ENCODE measurements at places on chromosomes 2 and 18.

- no peak for DNase-seq
These were observed 211.6 kb upstream of the TNP1 start for GRCh38 chr2:217071416-217071815.

- no peak for DNase-seq
These were observed 4.1 kb upstream of the PRKCE start for GRCh38 chr2:45647356-45647755.

- DNase-seq: no peak
These were observed 300.9 kb downstream of the NBAS start for GRCh38 chr2:15260196-15260595.

DNA sequence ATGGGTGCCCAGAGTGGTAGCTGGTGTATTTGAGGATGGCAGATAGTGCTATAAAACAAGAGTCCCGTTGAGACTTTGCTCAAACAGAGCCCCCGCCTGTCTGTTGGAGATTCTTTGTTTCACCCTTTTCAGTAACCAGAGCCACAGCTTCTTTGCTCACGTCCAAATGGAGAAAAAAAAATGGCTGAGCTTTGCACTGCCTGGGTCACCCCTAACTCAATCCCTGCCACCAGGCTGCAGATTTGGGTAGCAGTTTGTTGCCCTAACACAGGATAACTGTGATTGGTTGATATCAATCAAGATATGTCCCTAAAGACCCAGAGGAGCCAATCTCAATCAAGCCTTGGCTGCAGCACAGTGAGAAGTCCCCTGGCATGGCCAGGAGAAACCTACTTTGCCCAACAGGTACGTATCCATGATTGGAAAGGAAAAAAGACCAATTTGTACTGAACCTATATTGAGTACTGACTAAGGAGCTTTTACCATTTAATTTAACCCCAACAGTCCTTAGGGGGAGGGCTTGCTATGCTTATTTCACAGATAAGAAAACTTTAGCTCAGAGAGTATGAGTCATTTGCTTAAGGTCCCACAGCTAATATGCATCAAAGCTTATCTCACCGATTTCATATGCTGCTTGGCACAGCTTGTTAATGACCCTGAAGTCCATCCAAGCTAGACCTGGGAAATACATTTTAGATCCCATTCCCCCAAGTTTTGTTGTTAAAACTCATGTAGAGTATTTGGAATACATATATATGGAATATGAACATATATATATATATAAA, 72.0 kb upstream of the SH3BP4 start:
- no peak for DNase-seq

DNA sequence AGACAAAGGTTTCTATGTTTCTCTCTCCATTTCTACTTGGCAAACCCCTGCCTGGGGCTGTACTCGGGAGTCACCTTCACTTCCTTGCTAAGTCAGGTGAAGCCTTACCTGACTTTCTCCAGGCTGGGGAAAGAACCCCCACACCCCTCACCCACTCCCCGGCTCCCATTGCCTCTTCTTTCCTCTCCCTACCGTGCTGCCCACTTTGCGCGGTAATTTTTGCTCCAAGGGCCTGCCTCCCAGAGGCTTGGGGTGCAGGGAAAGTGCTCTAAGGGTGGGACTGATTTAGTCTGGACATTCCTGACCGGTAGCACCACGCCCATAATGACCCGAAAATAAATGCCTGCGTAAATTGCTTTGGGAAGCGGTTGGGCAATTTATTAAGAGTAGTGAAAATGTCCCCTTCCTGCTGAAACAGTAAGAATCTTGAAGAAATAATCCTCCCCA, 49.1 kb upstream of the ATP6V1B1 start:
- no peak for DNase-seq

- DNase-seq: no peak
These were observed 50.5 kb downstream of the MRPL33 start for GRCh38 chr2:27822049-27822448.

- DNase-seq: no peak
These were observed 21.6 kb downstream of the INPP5D start for GRCh38 chr2:233081731-233082221.

DNA sequence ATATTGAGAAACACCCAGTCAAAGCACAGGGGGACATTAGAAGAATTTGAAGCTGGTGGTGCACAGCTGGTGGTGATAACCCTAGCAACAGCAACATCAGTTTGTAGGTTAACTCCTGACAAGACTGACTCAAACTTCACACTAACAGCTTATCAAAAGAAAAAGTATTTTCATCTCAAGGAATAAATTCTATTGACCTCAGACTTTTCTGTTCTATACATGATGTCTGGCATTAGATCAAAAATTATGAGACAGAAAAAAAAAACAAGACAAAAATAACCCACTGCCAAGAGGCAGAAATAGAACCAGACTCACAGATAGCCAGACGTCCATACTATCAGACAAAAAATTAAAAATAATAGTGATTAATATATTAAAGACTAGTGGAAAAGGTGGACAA, 126.1 kb downstream of the COL6A3 start:
- DNase-seq: no peak

- DNase-seq: no peak
These were observed 102.0 kb downstream of the CHN1 start for GRCh38 chr2:174903264-174903556.

GRCh38 chr2:41510108-41510507, 537.7 kb upstream of the PKDCC start:
- no peak for DNase-seq

- no peak for DNase-seq
These were observed 66.5 kb downstream of the AGAP1 start for GRCh38 chr2:235560345-235560744.

DNA sequence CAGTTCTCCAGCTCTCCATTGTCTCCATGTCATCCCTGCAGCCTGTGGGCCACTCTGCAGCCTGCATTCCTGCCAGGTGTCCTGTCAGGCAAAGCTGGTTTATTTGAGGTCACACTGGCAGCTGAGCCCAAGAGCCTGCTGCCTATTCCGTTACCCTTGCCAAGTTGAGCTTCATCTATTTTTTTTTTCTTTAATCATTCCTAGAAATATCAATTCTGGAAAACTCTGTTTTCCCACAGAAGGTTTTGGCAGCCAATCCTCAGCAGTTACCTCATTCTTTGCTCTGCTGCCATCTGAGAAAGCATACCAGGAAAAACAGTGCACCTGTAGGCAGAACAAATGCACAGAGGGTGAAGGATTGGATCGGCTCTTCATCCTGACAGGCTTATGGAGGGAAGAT, 411.0 kb upstream of the ACVR2A start:
- no peak for DNase-seq

DNA sequence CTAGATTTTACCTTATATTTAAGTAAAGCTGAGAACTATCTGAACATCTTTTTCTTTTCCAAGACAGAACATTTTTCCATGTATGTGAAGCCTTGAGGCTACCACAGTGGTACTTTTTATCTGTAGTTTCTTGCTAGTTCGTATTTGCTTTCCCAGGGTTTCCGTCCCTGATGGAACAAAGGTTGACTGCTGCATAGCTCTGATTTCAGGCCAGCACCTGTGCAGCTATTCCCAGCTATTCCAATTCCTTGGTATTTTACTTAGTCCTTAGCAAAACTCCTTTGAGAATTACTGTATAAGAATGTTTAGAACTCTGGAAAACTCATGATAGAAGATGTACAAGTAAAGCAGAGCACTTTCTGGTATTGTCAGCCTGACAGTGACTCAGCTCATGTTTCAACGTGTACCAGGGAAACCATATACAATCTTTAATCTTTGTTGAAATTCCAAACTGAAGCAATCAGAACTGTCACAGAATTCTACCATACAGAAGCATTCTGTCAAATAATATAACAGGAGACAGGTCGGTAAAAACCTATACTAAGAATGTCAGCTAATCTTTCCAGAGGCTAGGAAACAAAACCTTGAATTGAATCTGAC, 162.2 kb downstream of the PKP4 start:
- no peak for DNase-seq

GRCh38 chr2:107325981-107326786, 440.2 kb upstream of the ST6GAL2 start:
- DNase-seq: no peak

DNA sequence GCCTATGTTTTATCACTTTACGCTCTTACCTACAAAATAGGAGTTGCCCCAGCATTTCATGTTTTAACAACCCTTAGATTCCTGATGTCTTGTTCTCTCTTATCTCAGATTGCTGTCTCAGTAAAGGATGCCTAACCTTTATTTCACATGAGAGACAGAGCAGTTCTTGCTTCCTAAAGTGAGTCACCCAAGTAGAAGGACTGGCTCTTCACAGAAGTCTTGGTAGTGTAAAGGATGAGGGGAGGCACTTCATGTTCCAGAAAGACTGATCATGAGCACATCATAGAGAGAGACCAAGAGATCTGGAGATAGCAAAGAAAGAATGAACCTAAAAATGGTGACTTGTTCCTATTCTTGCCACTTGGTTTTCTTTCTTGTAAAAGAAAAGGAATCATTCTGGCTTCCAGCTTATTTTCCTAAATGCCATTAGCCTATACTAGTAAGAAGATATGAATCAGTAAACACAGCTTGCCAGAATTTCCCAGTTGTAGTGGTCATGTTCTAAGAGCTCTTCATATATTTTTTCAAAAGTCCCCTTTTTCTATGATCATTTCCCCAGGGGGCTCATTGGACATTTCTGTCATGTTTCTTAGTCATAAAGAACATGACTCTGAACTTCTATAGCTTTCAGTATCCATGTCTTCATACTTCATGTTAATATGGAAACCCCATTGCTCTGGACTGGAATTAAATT, 54.9 kb downstream of the MAPRE2 start:
- no peak for DNase-seq

GRCh38 chr2:133624551-133624950, 56.3 kb upstream of the NCKAP5 start:
- DNase-seq: no peak

DNA sequence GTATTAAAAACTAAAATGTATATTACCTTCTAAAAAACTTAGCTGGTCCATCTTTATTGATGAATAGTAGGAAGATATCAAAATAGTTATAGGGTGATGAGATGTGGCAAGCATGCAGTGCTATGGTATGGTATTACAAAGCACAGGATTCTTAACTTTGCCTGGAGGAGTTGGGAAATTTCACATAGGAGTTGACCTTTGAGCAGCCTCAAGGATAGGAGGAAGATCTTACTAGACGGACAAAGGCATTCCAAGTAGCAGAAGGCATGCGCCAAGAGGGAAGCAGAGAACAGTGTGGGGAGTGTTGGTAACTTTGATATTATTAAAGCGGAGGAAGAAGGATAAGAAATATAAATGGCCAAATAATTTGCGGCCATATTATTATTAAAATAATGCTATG, 60.0 kb downstream of the TTC21B start:
- no peak for DNase-seq

- DNase-seq: peak; percentile 70
These were observed 85.2 kb upstream of the NDUFV2 start for GRCh38 chr18:9017167-9017904.

GRCh38 chr2:127163921-127164320, 56.2 kb downstream of the CYP27C1 start:
- DNase-seq: no peak

DNA sequence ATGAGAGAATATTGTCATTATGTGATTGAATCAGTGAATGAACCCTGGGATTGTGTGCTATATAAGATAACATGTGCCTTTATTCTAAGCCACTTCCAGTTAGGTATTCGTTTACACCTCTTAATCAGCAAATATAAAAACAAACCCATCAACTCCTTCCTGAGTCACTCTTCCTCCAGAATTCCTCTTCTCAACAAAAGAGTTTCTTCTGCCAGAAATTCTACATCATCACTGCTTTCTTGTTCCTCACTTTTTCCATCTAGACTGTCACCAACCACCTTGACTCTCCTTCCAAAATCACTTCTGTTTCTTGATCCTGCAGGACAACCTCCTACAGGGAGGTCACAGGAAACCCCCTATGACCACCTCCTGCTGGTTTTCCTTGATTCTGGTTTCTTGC, 261.4 kb downstream of the CYP26B1 start:
- DNase-seq: no peak

GRCh38 chr2:120516679-120517314, 170.9 kb downstream of the INHBB start:
- no peak for DNase-seq

GRCh38 chr2:179022685-179023084, 27.3 kb downstream of the CCDC141 start:
- no peak for DNase-seq

GRCh38 chr2:230439590-230439989, 23.6 kb downstream of the SP100 start:
- DNase-seq: no peak

DNA sequence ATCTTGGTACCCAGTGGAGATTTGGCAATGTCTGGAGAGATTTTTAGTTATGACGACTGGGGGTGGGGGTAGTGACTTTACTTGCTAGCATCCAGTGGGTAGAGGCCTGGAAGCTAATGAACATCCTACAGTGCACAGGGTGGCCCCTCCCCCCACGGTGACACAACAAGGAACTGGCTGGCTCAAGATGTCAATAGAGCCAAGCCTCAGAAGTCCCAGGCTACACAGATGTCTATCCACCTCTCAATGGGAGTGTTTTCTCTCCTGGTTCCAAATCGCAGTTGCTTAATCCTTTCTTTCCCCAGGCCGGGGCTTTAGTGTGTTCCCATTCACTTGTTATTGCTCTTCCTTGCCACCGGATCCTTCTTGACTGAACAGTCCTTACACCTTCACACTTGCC, 9.3 kb upstream of the CCBE1 start:
- no peak for DNase-seq

DNA sequence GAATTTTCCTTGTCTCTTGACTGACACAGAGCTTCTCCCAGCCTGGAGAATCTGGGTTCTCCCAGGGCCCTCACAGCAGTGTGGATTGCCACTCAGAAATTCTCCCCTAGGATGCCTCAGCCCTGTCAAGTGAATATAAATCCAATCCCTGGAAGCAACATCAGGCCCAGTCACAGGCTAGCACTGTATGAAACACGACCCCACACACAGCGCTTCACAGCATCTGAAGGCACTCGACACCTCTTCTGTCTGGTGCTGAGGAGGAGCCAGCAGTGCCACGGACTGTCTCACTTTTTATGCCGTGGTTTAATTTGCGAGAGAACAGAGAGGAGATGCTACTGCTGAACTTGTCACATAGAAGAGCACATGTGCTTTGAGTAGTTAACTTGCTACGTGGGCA, 164.5 kb downstream of the NAPG start:
- DNase-seq: no peak

DNA sequence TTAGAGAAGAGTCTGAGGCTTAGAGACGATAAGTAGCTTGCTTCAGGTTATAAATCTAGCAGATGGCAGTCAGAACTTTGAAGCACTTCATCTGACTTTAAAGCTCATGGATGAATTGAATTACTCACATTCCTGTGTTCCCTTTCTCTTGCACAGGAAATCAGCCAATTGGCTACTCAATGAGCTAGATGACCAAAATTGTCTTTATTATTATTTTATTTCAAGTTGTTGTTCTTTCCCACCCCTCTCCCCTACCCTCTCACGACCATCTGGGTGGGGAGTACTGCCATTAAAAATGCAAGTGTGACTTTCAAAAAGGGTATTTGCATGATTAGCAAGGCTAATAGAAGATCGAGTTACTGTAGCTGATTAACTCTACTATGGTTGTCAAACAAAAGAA, 491.1 kb downstream of the NR4A2 start:
- no peak for DNase-seq
